ENCODE measurements at places on chromosomes 2 and 18.

DNA sequence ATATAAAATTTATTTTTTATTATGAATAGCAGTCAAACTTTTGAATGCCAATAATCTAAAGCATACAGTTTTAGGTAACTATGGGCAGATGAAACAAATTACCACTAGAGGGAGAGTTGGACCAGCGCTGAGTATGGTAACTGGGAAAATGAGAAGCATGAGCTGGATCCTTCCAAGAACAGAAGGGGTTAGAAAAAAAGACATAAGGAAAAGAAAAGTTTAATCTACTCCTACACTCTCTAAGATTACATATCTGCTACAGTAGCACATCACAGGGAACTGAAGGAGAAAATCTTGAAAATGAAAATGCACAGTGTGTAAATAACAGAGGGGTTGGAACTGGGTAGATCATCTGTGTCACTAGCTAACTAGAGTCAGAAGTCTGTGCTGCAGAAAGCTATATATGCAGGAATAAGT is 15.5 kb downstream of the REG3G start:
- no peak for DNase-seq

- DNase-seq, result no peak
Measured at GRCh38 chr2:191019376-191019775, 5.4 kb upstream of the STAT1 start.

GRCh38 chr18:13624563-13625237 is 101.7 kb downstream of the FAM210A start:
- no peak for DNase-seq

DNA sequence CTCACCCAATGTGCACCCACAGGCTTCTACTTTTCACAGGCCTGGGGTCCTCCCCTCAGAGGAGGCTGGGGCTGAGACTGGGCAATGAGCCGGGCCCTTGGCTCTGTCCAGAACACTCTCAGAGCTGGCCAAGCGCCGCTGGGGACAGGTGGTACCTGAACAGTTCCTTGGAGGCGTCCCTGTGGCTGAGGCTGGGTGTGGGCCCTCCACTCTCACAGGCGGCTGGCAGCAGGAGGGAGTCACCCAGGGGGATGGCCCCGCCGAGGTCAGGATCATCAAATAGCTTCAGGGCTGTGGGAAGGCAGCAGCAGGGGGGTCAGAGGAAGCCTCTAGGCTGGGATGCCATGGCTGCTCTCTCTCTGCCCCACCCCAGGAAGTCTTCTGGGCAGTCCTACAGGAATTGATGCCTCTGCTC is 27.1 kb downstream of the HS1BP3 start:
- DNase-seq, result no peak

- DNase-seq, result no peak
Measured at GRCh38 chr2:73642338-73643018, at the start of gene NAT8. NAT8 (minus strand) TSS chr2:73642422; CDS start chr2:73641628, 794 bp downstream.
